HepG2 (cell line): ENCODE measurements at places on chromosomes 12 and 14.

GRCh38 chr12:71220260-71220659 is 62.5 kb upstream of the TSPAN8 start:
- DNase-seq: no peak

DNA sequence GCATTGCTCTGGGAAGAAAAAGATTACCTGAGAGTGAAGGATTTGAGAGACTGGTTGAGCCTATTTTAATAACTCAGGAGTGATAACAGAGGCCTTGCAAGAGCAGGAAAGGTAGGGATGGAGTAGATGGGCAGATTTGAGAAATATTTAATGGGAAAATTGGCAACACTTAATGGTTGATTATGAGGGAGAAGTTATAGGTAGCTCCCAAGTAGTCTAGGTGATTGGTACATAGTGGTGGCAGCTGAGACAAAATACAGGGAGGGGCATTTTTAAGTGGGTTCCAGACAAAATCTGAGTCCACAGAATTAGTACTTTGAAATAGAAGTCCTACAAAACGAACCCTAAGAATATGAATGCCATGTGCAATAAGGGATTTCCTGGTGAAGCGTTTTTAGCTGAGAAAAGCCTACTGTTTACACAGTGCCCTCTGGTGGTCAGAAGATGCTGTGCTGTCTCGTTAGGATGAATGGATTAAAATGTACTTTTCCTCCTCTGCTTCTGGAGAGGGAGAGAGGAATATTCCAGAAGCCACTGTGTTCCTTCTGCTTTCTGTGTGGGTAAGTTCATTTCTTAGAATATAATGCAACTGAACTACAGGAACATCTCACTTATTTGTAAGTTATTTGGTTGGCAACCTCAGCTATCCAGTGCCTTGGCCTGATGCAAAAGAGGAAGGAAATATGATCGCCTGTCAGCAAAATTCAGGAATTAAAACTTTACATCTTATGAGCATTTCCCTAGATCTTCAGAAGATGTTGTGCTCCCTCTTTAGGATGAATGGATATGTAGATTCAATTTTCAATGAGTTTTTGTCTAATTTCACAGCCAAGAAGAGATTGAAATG is 6.5 kb downstream of the ZBTB1 start:
- DNase-seq: peak; percentile 64

GRCh38 chr12:124347335-124347734 is 52.4 kb downstream of the RFLNA start:
- no peak for DNase-seq

- DNase-seq: no peak
Observed at GRCh38 chr12:91866566-91866965, 279.1 kb downstream of the BTG1 start.

- peak; percentile 23 for DNase-seq
Observed at GRCh38 chr12:101172316-101172715, 37.7 kb downstream of the SLC5A8 start.

GRCh38 chr14:92880851-92881250 is 42.1 kb upstream of the CHGA start:
- DNase-seq: peak; percentile 62

DNA sequence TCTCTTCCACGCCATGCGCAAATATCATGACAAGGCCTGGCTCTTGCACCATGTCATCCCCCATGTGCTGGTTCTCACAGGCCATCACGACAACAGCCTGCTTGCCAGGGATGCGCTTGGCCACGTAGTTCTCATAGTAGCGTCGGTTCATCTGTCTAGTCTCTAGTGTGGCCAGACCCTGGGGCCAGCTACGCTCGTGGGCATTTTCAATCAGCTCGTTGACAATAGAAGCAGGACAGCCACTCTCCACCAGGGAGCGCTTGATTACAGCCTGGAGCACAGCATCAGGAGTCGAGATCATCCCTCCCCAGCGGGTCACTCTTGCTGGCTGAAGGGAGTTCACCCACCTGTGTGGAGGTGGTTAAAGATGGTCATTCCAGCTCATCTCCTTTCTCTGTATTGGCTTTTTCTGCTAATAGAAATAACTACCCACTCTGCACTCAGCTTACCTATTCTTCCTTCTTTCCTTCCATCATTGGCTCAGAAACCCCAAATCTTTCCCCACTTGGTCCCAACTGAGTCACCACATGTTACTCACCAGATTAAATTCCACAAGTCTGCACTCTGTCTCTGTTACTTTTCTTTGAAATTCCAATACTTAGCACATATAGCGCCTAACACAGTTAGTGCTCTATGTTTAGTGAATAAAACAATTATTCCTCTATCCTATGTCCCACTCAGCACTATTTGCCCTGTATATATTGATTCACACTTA is 15.1 kb downstream of the RNF41 start:
- DNase-seq: peak; percentile 56

DNA sequence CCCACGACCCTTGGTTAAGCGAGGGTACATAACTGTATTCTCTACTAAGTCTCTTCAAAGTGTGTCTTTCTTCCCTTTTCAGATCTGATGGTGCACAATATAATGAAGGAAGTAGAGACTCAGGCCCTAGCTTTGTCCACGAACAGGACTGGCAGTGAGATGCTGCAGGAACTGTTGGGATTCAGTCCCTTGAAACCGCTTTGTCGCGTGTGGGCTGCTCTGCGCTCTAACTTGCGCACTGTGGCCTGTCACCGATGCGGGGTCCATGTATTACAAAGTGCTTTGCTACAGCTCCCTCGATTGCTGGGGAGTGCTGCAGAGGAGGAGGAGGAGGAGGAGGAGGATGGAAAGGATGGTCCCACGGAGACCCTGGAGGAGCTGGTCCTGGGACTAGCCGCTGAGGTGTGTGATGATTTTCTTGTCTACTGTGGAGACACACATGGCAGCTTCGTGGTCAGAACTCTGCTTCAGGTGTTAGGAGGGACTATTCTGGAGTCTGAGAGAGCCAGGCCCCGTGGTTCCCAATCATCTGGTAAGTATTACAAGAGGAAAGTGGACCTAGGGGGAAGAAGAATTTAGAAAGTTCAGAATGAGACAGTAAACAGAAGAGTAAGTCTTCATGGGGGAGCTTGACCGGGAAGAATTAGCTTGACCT is 803 bp downstream of the NOP9 start:
- DNase-seq: no peak

GRCh38 chr14:93133464-93133863 is 17.7 kb upstream of the ITPK1 start:
- DNase-seq: no peak

- no peak for DNase-seq
Observed at GRCh38 chr12:95481072-95481471, 7.1 kb downstream of the METAP2 start.

- DNase-seq: no peak
Observed at GRCh38 chr12:108310489-108310888, 28.6 kb downstream of the CMKLR1 start.

DNA sequence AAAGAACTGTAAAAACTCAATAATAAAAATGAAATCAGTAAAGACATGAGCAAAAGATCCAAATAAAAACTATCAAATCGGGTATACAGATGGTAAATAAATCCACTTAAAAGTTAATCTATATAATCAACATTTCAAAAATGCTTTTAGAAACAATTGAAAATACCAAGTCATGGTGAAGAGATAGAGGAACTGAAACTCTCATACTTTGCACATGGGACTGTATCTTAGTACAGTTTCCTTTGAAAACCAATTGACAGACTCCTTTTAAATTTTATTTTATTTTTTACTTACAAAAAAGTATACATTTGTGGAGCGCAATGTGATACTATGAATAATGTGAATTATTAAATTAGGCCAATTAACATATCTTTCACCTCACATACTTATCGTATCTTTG is 98.6 kb upstream of the FAR2 start:
- no peak for DNase-seq

DNA sequence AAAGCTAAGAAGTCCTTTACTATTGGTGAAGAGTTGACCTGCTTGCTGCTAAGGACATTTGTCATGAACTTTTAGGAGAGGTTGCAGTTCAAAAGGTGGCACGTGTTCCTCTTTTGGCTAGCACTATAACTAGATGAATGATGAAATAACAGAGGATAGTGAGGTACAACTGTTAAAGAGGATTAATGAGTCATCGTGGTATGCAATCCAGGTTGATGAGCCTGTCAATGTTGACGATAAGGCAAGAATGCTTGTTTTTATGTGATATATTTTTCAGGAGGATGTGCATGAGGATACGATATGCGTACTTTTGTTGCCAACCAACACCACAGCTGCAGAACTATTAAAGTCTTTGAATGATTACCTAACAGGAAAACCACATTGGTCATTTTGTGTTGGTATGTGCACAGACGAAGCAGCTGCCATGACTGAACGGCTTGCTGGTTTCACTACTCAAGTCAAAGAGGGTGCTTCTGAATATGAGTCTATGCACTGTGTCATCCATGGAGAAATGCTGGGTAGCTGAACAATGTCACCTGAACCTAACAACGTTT is 10.6 kb downstream of the CEP128 start:
- no peak for DNase-seq

- no peak for DNase-seq
Observed at GRCh38 chr14:90483117-90483516, 86.3 kb downstream of the CALM1 start.

DNA sequence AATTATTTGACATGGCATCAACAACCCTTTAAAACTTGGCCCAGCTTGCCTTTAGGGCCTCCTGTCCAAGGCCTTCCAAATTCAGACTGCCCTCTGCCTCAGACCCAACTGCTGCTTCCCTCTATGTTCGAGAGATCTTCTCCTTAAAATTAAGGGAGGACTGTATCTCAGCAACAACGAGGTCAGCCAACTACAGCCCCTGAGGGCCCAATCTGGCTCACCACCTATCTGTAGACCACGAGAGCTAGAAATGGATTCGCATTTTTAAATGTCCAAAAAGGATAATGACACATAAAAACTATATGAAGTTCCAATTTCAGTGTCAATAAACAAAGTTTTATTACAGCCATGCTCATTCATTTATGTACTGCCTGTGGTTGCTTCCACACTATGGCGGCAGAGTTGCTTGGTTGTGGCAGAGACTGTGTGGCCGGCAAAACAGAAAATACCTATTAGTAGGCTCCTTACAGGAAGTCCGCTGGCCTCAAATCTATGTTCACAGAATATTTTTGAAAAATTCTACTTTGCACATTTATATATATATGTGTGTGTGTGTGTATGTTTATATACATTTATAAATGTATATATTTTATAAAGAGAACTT is 1026.9 kb downstream of the BCL11B start:
- DNase-seq: no peak

DNA sequence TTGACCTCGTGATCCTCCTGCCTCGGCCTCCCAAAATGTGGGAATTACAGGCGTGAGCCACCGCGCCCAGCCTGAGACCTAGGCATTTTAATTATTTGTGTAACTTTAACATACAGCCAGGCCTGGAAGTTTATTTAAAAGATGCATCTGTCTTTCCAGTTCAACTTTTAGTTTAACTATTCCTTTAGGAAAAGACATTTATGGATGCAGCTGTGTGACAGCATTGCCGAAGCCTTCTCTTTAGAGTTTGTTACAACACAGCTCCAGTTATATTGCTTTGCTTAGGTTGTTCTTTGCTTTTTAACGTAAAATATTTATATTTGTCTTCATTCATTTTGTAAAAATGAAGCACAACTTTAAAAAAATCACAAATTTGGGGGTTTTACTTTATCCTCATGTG is 67.0 kb downstream of the DIP2B start:
- DNase-seq: no peak

DNA sequence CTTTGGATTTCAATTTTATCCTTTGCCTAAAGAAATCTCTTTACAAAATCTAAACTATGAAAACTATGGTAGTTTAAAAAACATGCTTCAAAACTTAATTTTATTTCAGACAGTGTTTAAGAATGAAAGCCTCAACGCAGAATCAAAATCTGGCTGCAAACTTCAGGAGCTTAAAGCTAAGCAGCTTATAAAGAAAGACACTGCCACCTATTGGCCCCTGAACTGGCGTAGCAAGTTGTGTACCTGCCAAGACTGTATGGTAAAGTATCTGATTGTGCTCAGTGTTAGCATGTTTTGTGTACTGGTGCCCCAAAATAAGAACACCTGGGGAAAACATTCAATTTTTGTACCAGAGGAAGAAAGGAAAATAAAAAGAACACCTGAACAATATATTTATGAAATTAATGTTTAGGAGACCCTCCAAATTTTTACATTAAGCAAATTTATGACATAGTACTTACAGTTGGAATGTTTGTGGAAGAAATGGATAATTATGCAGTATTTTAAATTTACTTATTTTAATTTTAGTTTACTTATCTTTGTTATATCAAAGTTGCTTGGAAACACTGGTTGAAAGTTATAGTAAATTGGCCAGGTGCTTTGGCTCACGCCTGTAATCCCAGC is 12.2 kb downstream of the UBR7 start:
- peak; percentile 67 for DNase-seq

GRCh38 chr12:8870586-8870985 is 43.7 kb upstream of the PHC1 start:
- no peak for DNase-seq

- peak; percentile 78 for DNase-seq
Observed at GRCh38 chr12:77925536-77926108, 94.9 kb downstream of the NAV3 start.

DNA sequence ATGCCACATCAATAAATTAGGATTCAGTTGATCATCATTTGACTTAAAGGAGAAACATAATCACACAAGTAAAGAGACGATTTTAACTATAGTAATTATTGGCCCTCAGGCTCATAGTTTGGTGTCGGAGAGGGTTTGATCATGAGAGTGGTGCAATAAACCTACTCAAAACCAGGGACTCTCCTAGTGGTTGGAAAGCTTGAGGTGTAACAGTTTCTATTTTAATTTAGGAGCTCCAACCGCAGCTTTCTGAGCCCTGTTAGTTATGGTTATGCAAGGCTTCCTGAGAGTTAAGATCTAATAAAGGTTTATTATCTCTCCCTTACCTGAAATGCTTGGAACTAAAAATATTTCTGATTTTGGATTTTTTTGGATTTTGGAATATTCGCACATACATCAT is 36.4 kb downstream of the TMTC2 start:
- no peak for DNase-seq

- DNase-seq: no peak
Observed at GRCh38 chr12:86052921-86053320, 178.8 kb downstream of the NTS start.

DNA sequence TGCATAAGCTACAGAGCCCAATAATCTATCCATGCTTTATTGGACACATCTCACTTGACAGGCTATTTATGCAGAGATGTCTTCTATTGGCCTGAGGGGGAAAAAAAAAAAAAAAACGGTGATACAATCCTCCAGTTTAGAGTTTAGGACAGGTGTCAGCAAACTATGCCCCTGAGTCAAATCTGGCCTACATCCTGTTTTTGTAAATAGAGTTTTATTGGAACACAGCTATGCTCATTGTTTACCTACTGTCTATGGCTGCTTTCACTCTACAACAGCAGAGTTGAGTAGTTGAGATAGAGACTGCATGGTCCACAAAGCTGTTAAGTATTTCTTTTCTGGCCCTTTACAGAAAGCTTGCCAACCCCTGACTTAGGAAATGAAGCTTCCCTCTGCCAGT is 403.1 kb downstream of the C12orf75 start:
- no peak for DNase-seq

DNA sequence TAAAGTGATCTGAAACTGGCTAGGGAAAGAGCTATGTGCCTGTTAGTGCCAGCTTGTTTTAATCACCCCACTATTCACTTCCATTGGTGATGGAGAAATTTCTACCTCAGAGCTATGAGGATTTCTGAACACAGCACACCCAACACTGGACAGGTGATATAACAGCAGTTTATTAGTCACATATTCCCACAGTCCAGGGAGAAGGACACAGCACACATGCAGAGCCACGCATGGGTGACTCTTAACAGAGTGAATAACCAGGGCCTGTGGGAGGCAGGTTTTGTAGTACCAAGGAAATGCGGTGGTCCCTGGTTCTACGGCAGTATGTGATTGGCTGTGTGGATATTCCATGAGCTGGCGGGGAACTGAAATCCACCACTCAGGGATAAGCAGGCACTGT is 455.1 kb downstream of the BTG1 start:
- DNase-seq: no peak
